Fibroblast of skin of left biceps (primary cell): ENCODE measurements at places on chromosomes 5 and 9.

- no peak for DNase-seq
These were observed 43.8 kb upstream of the GFPT2 start for GRCh38 chr5:180396926-180397325.

- no peak for DNase-seq
These were observed at the start of gene SEPTIN8 for GRCh38 chr5:132777209-132778069. Gene SEPTIN8 (minus strand): TSS chr5:132777239. CDS start chr5:132777137, 102 bp downstream.

DNA sequence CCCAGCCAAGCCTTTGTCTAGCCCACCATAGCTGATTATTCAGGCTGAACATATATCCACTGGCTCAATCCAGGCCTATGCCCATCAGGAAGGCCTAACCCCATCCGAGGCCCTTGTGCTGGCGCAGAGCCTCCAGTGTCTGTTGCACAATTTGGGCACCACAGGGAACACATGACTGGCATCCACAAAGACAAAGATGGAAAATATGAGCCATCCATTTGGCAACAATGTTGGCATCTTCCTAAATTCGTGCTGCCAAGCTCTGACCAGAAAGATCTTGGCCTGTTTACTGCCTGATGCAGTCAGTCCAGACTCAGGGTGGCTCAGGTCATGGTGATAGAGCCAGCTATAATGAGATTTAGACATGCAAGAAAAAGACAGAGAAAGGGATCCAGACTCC lies 233.8 kb downstream of the PIK3R1 start:
- no peak for DNase-seq

DNA sequence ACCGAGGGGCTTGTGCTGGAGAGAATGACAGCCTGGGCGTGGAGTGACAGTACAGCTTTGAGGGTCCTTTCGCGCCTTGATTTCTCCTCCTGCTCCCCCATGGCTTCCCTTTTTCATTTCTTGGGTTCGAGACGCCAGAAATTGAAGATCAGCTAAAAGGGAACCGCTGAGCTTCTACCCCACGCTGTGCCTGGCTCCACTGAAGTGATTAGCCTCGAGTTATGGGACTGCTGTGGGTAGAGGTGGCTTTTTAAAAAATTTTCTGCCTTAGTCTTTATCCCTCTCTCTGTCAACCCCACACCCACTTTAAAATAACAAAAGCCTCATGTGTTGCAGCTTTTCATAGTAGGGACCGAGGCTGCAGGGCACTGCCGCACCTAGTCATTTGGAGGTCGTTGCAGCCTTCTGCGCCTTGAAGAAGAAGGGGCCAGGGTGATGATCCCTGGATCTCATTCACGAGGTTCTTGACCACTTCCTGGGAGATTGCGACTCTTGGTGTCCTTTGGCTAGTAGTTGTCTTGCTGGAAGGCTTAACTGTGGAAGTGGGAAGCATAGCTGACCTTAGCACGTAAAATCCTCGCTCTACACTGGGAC lies 603 bp downstream of the PPIP5K2 start:
- DNase-seq = no peak

- DNase-seq = no peak
These were observed 135.0 kb upstream of the SMARCA2 start for GRCh38 chr9:1880038-1880565.

DNA sequence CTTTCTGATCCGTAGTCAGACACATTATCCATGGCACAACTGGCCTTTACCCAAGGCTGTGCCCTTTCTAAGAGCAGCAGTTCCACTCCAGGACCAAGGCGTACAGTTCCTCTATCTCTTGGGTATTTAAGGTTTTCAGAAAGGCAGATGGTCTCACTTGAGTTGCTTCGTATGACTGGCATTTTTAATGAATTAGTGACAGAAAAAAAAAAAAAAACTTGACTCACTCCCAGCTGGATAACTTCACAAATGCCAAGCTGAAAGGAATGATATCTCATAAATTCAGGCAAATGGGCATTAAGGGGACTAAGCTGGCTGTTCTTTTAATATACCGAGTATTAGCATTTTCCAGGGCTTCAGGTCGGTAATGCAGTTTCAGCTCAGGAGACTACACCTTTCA lies 60.7 kb downstream of the SLC24A2 start:
- no peak for DNase-seq

GRCh38 chr5:1729641-1730486 lies 69.8 kb downstream of the MRPL36 start:
- DNase-seq = no peak

DNA sequence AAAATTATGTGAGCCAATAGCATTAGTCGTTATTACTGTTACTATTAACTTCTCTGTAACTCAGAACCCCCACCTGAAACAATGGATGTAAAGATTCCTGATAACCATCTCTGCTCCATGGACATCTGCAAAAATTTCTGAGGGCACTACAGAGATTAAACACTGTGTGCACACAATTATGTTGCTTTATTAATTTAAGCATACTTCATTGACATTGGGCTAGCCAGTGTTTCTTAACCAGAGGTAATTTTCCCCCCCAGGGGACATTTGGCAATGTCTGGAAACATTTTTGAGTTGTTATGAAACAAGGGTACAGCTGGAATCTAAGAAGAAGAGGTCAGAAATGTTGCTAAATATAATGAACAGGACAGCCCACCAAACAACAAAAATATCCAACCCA lies 19.3 kb downstream of the SLIT3 start:
- DNase-seq = no peak

DNA sequence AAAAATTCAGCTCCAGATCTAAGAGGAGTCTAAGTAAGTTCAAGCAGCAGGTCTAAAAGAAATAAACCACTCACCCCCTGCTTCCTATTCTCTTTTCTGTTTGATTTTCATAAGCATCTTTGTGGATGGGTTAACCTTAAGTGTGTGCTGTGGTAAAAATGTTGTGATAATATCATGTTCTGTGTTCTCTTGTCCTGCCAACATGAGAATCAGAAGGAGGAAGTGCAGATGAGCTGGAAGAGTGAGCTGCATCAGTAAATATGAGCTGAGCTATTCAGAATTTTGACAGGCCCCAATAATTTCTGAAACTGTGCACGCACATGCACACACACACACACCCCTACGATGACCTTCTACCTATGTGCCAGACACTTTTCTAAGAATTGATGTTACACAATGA lies 186.5 kb upstream of the ANKRD55 start:
- no peak for DNase-seq

DNA sequence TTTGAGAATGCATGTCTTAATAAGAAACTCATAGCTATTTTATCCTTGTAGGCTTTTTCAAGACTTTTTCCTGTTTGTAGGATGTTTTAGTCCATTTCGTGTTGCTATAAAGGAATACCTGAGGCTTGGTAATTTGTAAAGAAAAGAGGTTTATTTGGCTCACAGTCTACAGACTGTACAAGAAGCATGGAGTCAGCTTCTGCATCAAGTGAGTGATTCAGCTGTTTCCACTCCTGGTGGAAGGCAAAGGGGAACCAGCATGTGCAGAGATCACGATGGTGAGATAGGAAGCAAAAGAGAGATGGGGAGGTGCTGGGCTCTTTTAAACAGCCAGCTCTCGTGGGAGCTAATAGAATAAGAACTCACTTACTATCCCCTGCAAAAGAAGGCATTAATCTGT lies 177.3 kb downstream of the ALDH1A1 start:
- no peak for DNase-seq

- no peak for DNase-seq
These were observed 434.6 kb downstream of the TAF11L14 start for GRCh38 chr5:18068826-18069225.

DNA sequence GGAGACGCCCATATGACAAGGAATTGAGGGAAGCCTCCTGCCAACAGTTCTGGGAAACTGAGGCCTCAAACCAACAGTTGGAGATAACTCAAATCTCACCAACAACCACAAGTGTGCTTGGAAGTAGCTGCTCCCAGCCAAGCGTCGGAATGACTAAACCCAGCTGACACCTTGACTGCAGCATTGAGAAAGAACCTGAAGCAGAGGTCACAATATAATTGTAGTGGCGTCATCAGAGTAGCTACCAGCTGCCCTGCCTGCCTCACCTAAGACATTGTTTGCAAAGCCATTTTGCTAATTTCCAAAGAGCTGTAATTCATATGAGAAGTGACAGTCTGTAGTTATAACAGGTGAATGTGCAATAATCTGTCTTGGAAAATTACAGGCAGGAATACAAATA lies 40.8 kb upstream of the ANKRD31 start:
- DNase-seq = no peak

DNA sequence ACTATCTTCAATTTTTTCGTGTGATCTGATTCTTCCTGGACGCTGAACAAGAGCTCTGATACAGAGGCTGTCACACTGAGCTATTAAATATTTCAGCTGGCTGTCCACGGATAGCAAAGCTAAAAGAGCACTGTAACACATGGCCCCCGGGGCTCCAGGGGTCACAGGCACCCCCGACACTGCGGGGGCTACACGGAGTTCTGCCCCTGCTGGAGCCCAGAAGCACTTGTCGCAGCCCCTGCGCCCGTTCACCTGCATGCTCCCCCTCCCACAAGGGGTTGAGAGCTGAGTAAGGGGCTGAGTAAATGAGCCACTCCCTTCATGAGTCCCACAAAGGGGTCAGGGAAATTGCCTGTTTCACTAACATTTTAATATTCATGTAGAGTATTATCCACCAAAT lies 316.3 kb downstream of the TMEM167A start:
- no peak for DNase-seq

GRCh38 chr5:59620535-59621212 lies 272.9 kb downstream of the PDE4D start:
- peak; percentile 49 for DNase-seq
